ENCODE measurements at places on chromosomes 5 and 9. TPM values are rescaled to one million over a fixed set of nuclear protein-coding genes. Genes with fewer than 3 reads are reported as not detected.

DNA sequence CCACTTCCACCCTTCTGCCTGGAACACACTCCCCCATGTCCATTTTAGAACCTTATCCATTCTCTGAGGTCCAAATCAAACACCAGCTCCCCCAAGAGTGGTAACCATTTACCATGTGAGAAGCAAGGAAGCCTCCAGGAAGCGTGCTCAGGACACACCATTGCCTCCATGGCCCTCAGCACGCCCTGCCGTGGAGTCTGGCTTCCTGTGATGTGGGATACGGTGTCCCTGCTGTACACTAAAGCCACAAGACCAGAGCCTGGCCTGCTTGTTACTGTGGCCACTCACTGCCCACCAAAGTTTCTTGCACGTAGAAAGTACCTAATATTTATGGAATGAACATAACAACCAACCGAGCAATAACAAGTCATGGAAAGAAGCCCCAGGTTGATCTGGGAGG is 151.7 kb downstream of the SEMA5A start:
- H3K4me3 ChIP-seq, result no peak overlapping the region
- no peaks in the 10 kb centered on the region for H3K4me1 ChIP-seq
- H3K27ac ChIP-seq, result no peak overlapping the region
- DNase-seq, result no peak
- no peaks in the 10 kb centered on the region for H3K27me3 ChIP-seq

- H3K4me3 ChIP-seq, result no peak overlapping the region
- no peaks in the 10 kb centered on the region for H3K36me3 ChIP-seq
- H3K27ac ChIP-seq, result no peak overlapping the region
- H3K4me1 ChIP-seq, result no peaks in the 10 kb centered on the region
- DNase-seq, result no peak
- no peaks in the 10 kb centered on the region for H3K27me3 ChIP-seq
Measured at GRCh38 chr9:24721621-24722020, 175.9 kb upstream of the IZUMO3 start.

DNA sequence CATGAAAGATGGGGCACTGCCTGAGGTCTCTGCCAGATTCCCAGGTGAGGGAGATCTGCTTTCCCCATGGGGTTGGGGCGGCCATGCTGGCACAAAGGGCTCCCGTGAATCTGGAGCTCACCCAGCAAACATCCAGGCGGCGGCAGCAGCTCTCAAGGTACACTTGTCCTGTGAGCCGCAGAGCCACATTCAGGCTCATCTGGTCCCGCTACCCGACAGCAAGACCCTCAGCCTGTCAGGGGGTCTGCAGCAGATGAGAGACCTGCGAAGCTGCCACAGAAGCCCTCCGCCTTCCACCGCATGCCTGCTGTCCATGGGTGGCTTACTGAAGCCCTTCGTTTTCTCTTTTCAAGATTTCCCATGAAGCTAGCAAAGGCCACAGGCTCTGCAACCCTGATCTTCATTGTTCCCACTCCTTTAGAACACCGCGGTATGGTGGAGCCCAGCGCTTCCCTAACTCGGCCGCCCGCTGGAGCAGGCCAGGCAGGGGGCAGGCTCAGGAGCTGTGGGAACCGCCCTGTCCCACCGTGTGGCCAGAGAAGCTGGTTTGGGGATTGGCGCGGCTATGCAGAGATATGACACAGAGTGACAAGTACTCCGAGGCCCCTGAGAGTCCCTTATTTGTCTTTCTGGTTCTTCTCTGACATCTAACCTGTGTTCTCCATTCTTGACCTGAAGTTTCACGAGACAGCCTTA is 8.8 kb downstream of the LRRC14B start:
- H3K4me3 ChIP-seq, result no peak overlapping the region
- peaks cover 13% of the 10 kb centered on the region for H3K36me3 ChIP-seq

The MCIDAS gene
- total RNA-seq, result not detected

The IFNA17 gene
- total RNA-seq, result not detected

The TTC16 gene
- total RNA-seq, result 0.25 TPM

Data from vagina (tissue), 2 donors.